Chondrocyte (in vitro differentiated cells): ENCODE measurements at places on chromosomes 2 and 18. TPM values are rescaled to one million over a fixed set of nuclear protein-coding genes. Genes with fewer than 3 reads are reported as not detected.
A peak's percentile ranks its signal among the peaks of the same experiment; 100 is the strongest.

RAPGEF4 gene
- 0.54 to 2.3 TPM (median 0.57 TPM) in 3 replicates for total RNA-seq

GAL3ST2 gene
- 0.52 to 1.3 TPM in 2 of 3 replicates, not detected in the other for total RNA-seq

DNA sequence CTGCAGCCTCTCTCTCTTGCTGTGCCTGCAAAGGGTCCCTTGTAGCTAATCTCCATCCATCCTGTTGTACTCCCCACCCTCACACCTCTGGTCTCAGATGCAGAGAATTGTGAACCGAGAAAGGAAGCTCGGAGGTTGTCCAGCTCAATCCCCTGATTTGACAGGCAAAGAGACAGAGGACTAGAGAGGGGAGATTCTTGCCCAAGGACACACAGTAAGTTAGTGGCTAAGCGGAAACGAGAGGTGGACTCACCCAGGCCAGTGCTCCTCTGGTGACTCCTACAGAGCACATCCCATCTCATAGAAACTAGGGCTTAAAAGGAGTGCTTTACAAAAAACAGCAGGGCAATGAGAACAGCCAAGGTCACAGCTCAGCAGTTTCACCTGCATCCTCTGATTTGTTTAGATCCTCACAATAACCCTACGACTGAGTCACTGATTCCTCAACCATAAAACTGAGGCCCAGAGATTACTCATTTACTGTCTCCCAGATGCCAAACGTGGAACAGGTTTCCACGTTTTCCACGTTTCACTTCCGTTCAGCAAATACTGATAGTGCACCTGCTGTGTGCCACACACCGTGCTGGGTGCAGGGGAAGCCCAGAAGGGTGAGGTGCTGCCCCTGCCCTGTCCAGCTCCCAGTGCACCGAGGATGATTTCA is 22.1 kb downstream of the EHD3 start:
- DNase-seq = no peak

- no peak for DNase-seq
These were observed 31.5 kb downstream of the ATP8B1 start for GRCh38 chr18:57771626-57772025.

CHRNG gene
- total RNA-seq = not detected in 3 replicates

DNA sequence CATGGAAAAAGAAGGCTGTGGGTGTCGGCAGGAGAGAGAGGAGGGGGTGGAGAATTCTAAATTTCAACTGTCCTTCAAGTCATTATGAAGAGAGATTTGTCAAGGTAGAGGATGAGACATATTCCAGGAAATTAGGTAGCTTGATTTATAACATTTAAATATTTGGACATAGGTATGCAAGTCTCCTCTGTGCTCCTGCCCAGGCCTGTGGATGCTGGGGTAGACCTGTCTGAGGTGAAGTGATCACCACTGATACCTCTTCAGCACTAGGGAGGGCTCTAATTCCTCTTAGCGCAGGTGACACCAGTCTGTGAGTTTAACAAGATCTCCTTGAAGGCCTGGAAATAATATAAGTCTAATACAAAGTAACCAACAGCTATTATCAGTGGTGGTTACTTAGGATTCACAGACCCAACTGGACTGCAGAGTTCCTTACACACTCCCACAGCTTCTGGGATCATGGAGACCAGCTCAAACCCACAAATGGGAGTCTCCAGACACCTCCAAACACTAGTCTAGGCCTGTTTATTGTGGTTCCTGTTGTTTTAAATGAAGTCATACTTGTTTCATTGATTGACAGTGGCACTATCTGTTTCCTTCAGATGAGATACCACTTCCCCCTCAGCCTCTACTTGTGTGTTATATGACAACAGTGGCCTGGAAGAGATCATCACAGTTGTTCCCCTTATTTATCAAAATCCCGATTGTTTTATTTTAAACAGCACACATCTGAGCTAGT is 104.1 kb upstream of the ITPRID2 start:
- no peak for DNase-seq

ASAP2 gene
- total RNA-seq = 60.7 to 73.2 TPM (median 61.5 TPM) in 3 replicates

UPP2 gene
- 0.60 TPM in 1 of 3 replicates, not detected in the others for total RNA-seq

DNA sequence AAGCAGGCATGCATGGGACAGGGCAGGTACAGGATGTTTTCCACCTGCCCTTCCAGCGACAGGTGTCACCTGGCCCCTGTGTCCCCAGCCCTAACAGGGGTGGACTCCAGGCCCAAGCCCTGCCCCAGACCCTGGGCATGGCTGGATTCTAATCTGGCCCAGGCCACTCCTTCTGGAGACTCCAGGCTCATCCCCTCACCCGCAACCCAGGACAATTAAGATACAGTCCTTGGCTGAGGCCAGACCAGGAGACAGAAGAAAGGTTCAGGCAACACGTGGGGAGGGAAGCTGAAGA is 9.5 kb downstream of the BIN1 start:
- peak; percentile 66 for DNase-seq

DNA sequence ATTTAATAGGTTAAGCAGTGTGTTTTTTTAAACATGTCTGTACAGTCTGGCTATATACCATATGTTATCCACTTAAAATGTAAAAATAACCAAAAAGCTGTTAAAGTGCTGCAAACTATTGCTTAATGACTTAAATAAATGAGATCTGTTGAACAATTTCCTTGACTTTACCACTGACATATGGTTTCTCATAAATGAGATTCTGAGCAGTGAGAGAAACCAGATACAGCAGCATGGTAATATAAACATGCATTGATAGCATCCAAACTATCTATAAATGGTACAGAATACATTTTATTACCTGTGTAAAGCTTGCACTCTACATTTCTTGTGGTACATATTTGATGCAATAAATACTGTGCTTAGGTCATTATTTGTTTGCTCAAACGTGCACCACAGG is 36.3 kb upstream of the TTC21B start:
- no peak for DNase-seq

GRCh38 chr18:59180150-59180845 is 39.7 kb upstream of the GRP start:
- no peak for DNase-seq

DYNC2LI1 gene
- 10.8 to 16.9 TPM (median 11.1 TPM) in 3 replicates for total RNA-seq

DNA sequence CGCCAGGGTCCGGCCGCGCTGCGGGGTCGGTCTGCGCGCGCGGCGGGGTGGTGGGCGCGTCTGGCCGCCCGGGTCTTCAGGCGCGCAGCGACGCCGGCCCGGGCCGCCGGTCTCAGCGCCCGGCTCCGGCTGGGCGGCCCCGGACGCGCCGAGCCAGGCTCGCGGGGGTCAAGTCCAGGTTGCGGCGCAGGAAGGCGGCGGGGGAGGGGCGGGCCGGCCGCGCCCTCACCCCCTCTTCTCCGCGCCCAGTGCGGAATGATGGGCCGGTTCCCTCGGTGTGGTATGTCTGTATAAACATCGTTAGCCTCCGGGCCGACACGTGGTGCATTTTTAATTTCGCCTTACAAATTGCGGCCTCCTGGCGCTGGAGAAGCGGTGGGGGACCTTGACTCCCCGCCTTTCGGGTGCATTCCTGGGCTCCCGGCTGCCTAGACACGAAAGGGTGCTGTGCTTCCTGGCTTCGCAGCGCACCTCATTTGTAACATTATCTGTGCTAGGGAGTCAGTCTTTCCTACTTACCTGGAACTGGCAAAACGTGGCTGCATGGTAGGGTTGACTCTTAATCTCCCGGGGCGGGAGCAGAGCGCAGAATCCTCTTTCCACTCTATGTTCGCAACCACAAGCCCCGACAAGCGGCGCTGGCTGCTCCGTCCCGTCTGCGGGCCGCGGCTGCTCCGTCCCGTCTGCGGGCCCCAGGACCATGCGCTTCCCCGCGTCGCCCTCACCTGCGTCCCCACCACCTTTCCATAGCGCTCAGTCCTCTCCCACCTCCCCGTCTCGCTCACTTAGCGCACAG is 69.0 kb downstream of the CTAGE1 start:
- DNase-seq = no peak

DNA sequence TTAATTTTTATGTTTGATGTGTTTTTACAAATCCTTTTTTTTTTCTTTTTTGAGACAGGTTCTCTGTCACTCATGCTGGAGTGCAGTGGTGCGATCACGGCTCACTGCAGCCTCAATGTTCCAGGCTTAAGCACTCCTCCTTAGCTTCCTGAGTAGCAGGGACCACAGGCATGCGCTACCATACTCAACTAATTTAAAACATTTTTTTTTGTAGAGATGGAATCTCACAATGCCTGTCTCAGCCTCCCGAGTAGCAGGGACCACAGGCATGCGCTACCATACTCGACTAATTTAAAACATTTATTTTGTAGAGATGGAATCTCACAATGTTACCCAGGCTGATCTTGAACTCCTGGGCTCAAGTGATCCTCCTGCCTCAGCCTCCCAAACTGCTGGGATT is 3.2 kb downstream of the NOTO start:
- peak; percentile 32 for DNase-seq

SRD5A2 gene
- total RNA-seq = not detected in 3 replicates

CABLES1 gene
- total RNA-seq = 26.2 to 46.3 TPM (median 29.3 TPM) in 3 replicates

MAPK4 gene
- 0.28 to 0.30 TPM in 2 of 3 replicates, not detected in the other for total RNA-seq

GRCh38 chr2:12106440-12107080 is 360.1 kb downstream of the LPIN1 start:
- no peak for DNase-seq

GRCh38 chr2:135756692-135757091 is 15.0 kb downstream of the UBXN4 start:
- no peak for DNase-seq

RND3 gene
- 65.1 to 125 TPM (median 124 TPM) in 3 replicates for total RNA-seq

GRCh38 chr2:205682971-205683501 is 735 bp downstream of the NRP2 start:
- no peak for DNase-seq

- DNase-seq = peak; percentile 84
These were observed 110.7 kb downstream of the NFATC1 start for GRCh38 chr18:79506191-79507075.

DNA sequence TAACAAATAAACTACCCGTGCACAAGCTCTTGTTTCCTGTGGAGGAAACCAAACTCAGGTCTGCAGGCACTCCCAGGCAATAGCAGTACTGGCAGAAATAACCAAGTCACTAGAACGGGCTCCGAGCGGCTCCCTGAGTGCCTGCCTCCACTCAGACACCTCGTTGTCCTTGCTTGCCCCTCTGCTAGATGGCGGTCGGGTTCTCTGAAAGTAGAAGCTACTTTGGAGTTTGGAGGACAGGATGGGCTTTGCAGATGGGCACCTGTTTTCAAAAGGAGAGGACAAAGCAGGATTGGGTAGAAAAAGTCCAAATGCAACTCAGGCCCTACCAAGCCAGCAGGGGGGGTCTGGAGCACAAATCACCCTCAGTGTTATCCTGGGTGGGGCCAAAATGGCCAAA is 136.4 kb downstream of the LRRC30 start:
- no peak for DNase-seq

CELF4 gene
- total RNA-seq = 0.22 to 0.90 TPM in 2 of 3 replicates, not detected in the other

GRCh38 chr18:33578518-33579348 is 714 bp downstream of the ASXL3 start:
- no peak for DNase-seq

GRCh38 chr2:191152482-191153240 is 1.9 kb upstream of the STAT4 start:
- DNase-seq = no peak

DNA sequence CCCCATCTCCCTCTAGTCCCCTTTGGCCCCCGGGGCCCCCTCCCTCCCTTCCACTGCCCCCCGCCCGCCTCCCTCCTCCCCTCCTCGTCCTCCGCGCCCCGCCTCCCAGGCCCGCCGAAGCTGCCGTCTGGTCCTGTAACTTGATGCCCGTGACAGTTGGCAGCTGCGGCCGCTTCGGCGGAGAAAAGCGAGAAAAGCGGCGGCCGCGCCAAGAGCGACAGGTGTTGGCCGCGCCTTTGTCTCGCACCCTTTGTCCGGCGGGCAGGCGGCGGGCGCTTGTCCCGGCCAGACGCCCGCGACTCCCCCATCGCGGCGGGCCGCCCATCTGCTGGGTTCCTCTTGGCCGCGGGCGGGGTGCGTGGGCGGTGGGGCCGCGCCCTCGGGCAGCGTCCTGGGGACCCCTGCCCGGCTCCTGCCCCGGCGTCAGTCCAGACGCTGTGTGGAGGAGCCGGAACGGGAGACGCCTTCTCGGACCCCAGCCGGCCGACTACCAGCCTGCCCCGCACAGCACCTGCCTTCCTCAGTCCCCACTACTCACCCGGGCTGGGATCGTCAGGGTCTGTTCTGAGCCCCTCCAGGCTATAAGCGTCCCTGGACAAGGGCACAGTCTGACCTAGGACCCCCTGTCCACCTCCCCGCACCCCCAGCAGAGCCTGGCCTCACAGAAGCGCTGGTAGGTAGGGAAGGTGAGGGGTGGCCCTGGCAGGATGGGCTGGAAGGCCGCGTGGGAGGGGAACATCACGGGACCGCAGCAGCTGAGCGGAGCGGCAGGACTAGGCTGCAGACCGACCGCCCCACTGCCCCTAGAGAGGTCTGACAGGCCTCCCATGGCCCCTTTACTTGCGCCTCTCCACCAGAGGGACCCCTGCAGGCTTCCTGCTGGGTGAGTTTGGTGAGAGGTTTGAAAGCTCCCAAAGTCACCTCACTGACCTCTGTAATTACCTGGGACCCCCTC is 1.2 kb upstream of the HES6 start:
- DNase-seq = peak; percentile 72

- no peak for DNase-seq
These were observed 72.1 kb upstream of the ARL5A start for GRCh38 chr2:151900331-151900730.

PDE1A gene
- 0.69 to 4.5 TPM (median 1.1 TPM) in 3 replicates for total RNA-seq

DNA sequence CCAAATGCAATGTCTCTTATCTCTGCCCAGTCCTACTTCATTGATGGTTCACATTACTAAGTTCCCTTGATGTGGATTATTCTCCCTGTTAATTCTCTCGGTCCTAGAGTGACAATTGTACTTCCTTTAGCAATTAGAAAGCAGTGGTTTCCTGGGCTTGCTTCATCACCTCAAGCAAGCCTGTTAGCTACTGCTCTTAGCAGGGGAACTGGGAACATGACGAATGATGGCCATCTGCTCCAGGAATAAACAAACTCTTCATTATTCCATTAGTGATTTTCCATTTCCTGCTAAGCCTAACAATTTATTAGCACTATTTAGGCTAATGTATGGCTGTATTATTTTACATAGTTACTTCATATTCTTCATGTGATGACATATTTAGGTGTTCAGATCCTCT is 331.8 kb downstream of the MTX2 start:
- DNase-seq = no peak

DNA sequence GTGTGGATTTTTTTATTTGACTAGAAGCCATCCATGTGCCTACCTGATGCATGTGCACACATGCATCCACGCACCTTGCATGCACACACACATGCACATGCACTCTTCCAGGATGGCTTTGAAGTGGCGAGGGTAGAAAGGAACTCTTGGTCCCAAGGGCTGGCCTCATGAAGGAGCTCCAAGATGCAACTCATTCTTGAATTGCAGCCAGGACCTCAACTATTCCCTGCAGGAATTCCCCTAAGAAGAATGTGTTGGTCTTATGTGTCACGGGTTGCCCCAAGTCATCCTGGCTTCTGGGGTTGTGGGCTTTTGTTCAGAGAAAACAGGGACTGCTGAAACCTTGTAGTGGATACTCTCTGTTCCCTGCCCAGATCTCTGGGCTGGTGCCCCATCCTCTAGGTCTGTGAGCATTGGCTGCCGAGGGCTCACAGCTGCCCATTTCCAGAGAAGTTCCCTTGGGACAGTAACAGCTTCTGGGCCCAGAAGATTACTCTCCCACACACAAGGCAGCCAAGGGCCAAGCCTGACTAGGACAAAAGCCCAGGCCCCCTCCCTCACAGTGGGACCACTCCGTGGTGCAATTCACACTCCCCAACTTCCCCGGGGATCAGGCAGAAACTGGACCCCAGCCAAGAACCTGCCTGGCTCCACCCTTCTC is 137.6 kb downstream of the COPS8 start:
- peak; percentile 54 for DNase-seq

GRCh38 chr2:1731447-1731962 is 12.8 kb downstream of the PXDN start:
- DNase-seq = peak; percentile 68
